ENCODE measurements at places on chromosomes 4 and X. TPM values are rescaled to one million over a fixed set of nuclear protein-coding genes. Genes with fewer than 3 reads are reported as not detected.

The SPIN4 gene
- 6.9 TPM for total RNA-seq

The GABRG1 gene
- total RNA-seq, result not detected

The MAP7D2 gene
- 3.5 TPM for total RNA-seq

The TRO gene
- 2.0 TPM for total RNA-seq

The ARHGAP36 gene
- not detected for total RNA-seq

The RGS12 gene
- 26.7 TPM for total RNA-seq

The MAGEH1 gene
- total RNA-seq, result 7.7 TPM

The SYP gene
- 0.28 TPM for total RNA-seq

The ELMOD2 gene
- 11.5 TPM for total RNA-seq

The F8A2 gene
- not detected for total RNA-seq

The TSPYL2 gene
- 8.1 TPM for total RNA-seq

The FMR1NB gene
- total RNA-seq, result not detected

The RPS6KA6 gene
- 3.2 TPM for total RNA-seq

The PDE5A gene
- 5.4 TPM for total RNA-seq

The ASB9 gene
- total RNA-seq, result 1.0 TPM

The PCSK1N gene
- total RNA-seq, result 0.53 TPM

DNA sequence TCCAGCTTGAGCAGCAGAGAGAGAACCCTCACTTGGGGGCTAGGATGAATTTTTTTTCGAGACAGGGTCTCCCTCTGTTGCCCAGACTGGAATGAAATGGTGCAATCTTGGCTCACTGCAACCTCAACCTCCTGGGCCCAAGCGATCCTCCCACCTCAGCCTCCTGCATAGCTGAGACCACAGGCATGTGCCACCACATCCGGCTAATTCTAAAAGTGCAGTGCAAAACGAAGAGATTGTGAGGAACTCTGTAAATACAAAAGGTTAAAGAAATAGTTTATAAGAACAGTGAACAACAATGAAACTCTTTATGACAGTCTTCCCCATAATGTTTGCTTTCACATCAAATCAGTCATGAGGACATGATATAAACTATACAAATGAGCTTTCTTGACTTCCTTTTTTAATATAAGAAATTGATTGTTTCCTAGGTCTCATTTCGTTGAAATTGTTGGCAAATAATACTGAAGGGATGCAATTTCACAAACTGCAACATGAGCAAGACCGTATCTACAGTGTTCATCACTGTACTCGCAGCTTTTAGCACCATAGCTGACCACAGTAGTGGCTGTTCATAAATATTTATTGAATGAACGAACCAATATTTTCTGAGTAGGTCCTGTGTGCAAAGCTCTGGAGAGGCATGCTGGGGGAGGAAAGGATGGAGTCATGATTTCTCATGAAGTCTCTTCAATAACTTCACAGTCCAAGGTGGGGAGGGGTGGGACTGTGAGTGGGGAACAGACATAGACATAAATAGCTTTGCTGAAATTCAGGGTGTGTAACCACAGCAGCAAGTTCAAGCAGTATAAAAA, 116.1 kb downstream of the SHROOM3 start:
- no peak for DNase-seq

DNA sequence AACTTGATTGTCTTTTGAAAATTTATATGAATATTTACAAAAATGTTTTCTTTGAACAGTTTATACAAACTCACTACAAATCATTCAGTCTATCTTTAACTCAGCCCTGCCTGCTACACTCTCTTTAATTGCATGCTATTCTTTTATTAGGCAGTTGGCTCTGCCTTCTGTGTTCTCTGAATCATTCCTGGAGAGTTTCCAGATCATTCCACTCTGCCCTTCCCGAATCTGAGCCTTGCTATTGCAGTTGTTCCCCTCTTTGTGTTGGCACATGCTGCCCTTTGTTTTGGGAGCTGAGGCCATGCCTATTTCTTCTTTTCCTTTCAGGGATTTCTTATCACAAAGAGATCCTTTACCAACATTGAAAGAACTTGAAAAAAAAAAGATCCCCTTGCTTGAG, 8.7 kb upstream of the TECRL start:
- peak; percentile 43 for DNase-seq

DNA sequence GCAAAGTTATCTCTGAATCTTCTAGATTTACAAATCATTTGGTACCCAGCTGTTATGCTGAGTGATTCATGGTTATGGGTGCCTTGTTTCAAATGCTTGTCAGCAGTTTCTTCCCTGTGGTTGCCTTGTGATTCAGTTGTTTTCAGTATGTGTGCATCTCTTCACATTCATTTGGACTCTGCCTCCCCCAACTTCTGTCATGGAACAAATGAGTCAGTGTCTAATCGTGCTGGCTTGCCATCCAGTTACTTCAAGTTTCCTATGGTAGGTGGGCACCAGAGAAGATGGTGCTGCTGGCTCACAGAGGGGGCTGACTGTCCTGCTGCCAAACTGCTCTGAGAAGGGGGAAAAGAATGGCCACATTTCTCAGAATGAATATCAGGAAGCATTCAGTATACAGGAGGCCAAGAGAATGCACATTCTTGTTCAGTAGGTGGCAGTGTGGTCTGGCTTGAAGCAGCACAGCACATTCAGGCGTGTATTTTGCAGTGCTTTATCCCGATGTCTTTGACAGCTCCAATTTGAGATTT, 260.9 kb downstream of the GLUD2 start:
- DNase-seq, result peak; percentile 60

GRCh38 chr4:22486276-22486675, 29.6 kb downstream of the ADGRA3 start:
- no peak for DNase-seq

- DNase-seq, result no peak
Observed at GRCh38 chrX:138931212-138931611, 219.7 kb upstream of the FGF13 start.

GRCh38 chr4:136489101-136489500, 1043.2 kb downstream of the PCDH18 start:
- DNase-seq, result no peak

GRCh38 chrX:16082470-16083085, 40.8 kb upstream of the GRPR start:
- no peak for DNase-seq

DNA sequence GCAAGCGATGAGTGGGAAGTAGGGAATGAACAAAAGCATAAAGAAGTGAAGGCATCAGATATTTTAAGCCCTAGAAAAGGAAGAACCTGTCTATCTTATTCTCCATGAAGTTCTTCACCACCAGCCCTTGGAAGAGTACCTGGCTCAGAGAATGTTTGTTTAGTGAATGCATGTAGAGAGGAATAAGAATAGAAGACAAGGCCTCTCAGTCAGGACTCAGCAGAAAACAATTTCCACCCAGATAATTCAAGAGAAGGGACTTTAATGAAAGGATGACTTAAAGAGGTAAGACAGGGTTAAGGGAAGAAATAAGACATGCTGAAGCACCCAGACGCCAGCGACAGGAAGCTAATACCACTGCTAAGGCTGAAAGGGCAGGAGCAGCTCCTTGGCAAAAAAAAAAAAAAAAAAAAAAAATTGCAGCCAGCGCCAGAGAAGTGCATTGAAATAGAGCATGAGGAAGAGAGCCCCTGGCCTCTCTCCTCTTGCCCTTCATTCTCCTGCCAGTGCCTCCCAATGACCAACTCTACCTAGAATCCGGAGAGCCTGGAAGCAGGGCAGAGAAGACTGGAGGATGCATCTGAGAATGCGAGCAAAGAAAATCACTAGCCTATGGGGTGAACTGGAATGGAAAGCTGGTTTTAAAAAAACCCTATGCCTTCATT, 47.2 kb upstream of the RASGEF1B start:
- no peak for DNase-seq

GRCh38 chr4:123606946-123607542, 210.4 kb downstream of the SPRY1 start:
- DNase-seq, result no peak

GRCh38 chr4:159272273-159273140, 169.6 kb downstream of the RAPGEF2 start:
- DNase-seq, result no peak

DNA sequence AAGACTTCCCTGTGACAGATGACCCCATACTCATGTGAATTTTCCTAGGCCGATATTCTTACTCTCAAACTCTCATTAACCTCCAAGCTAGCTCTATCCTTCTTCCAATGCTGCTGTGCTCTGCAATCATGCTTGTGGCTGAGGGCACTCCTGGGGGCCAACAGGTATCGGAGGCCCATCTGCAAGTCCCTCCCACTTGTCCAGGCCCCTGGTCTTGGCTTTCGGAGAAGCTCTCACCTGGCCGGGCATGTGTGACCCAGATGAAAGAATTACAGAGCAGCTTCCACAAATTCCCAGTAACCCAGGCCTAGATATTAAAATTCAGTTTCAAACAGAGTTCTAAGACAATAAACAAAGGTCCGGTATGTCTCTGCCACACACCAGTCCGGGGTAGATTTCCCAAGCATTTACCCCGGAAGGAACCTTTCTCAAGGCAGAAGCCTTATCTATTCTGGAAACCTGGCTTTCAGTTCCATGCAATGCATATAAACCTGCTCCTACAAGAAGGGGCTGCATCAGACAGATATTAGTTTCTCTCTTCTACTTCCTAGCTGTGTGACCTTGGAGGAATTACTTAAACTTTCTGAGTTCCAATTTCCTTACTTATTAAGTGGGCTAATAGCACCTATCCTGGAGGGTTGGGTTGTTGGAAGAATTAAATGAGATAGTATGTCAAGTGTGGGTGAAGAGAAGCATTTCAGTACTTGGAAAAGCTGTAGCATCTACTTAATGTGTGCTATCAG, 270.8 kb downstream of the PTTG2 start:
- no peak for DNase-seq

DNA sequence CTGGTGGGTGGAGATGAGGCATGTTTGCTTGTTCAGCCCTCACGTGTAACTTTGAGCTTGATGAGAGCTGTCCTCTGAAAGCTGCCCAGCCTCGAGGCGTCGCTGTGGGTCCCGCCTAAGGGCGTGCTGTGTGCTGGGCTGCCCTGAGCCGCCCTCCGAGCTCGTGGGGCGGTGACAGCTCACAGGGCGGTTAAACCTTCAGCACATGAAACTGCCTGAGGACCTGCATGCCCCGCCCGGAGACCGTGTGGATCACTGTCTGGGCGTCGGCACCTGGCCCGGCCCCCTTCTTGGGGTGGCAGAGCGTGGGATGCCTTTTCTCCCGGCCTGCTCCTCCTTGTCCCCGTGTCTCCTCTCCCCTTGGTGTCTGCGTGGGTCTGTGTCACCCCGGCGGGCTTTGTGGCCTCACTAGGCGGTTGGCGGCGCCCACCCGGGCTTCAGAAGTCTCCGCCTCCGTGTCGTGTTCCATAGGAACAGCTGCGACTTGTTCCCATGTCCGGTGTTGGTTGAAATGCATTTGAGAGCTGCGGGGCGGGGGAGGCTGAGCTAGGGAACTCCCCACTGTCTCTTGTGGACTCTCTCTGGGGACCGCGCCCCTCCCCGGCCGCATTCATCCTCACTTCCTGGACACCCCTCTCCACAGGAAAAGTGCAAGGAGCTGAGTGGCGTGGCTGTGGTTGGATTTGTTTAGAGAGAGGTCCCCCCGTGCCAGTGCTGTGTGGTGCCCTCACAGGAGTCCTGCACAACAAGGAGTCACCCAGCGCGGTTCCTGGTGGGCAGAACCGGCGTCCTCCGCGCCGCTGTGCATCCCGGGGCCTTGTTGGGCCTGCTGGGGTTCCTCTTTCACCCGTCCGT, 6.8 kb downstream of the AKAP17A start:
- no peak for DNase-seq

GRCh38 chrX:111040377-111041017, 55.5 kb upstream of the PAK3 start:
- peak; percentile 68 for DNase-seq

- DNase-seq, result no peak
Observed at GRCh38 chr4:5719350-5720055, 8.5 kb downstream of the EVC start.

DNA sequence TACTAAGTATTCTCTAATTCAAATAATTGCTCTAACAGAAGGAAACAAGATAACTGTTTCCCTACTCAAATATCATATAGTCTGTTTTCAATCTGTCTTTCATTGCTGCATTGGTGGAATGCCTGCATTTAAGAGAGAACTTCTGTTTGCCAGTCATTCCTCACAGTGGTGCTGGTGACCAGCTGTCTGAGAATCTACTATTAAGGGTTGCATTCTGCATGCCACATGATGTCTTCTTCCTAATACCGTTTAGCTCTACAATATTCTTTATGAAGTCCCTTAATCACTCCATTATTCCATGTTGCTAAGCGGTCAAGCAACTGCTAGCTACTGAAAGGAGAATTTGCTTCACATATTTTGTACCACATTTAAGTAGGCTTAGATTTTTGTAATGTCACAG, 167.1 kb upstream of the CENPE start:
- DNase-seq, result no peak

GRCh38 chrX:55109306-55109705, 20.5 kb downstream of the PAGE2 start:
- peak; percentile 23 for DNase-seq

- no peak for DNase-seq
Observed at GRCh38 chr4:85733798-85734197, 258.8 kb downstream of the ARHGAP24 start.

DNA sequence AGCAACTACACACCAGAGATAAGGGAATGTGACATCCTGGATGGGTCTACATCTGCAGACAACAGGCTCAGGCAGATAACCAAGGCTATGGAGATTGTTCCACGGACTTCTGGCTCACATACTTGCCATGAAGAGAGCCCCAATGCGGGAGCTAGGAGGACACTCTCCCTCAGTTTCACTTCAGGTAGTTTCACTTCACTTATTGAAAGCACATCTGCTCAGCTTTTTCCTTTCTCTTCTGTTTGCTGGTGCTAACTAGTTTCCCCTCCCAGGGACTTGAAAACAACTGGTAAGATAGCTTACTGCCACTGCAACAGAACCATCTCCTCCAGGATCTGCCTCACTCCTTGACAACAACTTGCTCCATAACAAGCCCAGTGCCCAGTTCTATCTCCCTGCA, 1.4 kb upstream of the CT47C1 start:
- no peak for DNase-seq

GRCh38 chr4:19026281-19026680, 1004.7 kb upstream of the LCORL start:
- peak; percentile 15 for DNase-seq

DNA sequence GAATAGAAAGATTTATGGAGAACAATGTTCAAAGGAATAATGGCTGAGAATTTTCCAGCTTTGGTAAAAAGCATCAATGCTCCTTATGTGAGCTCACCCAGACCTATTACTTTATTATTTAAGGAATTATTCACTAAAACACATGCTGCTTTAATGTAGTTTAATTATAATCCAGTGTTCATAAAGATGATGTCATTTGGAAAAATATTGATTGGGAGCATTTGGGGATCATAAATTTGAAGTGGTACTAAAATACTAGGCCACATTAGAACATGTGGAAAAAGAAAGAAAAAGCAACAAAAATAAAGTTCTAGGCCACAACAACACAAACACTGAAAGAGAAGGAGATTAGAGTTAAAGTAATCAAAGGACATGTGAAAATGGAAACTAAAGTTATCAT, 20.0 kb downstream of the SLC38A5 start:
- no peak for DNase-seq

DNA sequence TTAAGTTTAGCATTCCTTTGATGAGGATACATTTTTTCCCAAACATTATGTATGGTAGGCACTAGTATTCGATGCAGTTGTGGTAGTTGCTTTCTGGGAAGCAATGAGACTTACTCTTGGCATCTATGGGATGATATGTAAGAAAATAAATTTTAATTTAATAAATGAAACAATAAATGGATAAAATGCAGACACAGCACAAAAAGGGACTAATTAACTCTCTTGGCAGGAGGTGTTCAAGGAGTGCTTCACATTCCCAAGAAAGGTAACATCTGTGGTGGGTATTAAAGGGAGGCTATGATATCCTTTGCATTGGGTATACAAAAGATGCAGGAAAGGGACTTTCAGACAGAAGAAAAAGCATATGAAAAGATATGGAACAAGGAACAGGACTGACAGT, 111.0 kb downstream of the PGRMC2 start:
- DNase-seq, result no peak
